ENCODE measurements at places on chromosomes 2 and 18. TPM values are rescaled to one million over a fixed set of nuclear protein-coding genes. Genes with fewer than 3 reads are reported as not detected.

Gene CTDP1
- total RNA-seq = 21.6 TPM

Gene CMPK2
- 4.2 TPM for total RNA-seq

Gene FBXO48
- 0.90 TPM for total RNA-seq

Gene RAX
- not detected for total RNA-seq

Gene GCKR
- 2.0 TPM for total RNA-seq

Gene NEB
- total RNA-seq = 7,790 TPM

Gene GPR45
- not detected for total RNA-seq

Gene SNORC
- 0.57 TPM for total RNA-seq

Gene EPC2
- total RNA-seq = 21.4 TPM

Gene ITPRIPL1
- 0.42 TPM for total RNA-seq

Gene NYAP2
- total RNA-seq = 0.75 TPM

Gene MAP3K19
- not detected for total RNA-seq

Gene STPG4
- total RNA-seq = not detected

Gene OXER1
- total RNA-seq = 0.32 TPM

Gene PFN4
- 0.45 TPM for total RNA-seq

- DNase-seq = no peak
Measured at GRCh38 chr2:32614084-32614483, 13.8 kb upstream of the TTC27 start.

- peak; percentile 63 for DNase-seq
Measured at GRCh38 chr2:795531-796041, 118.4 kb upstream of the TMEM18 start.

- DNase-seq = no peak
Measured at GRCh38 chr2:160388464-160389263, 104.9 kb downstream of the RBMS1 start.

DNA sequence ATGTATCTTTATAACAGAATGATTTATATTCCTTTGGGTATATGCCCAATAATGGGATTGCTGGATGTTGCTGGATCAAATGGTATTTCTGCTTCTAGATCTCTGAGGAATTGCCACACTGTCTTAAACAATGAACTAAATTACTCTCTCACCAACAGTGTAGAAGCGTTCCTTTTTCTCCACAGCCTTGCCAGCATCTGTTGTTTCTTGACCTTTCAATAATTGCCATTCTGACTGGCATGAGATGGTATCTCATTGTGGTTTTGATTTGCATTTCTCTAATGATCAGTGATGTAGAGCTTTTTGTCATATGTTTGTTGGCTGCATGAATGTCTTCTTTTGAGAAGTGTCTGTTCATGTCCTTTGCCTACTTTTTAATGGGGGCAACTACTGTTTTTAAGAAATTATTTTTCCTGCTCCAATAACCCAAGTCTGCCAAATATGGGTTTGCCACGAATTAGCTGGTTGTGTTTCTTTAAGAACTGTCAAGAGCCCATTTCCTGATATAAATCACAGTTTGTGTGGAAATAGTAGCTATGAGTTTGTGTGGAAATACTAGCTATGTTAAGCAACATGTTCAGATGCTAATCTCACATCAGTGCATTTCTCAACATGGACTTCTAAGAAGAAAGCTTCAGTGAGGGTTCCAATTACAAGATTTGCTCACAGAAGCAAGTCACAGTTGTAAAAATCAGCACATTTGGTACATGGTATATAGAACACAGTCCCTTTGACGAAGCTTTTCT lies 259.4 kb downstream of the ANAPC1 start:
- no peak for DNase-seq

- DNase-seq = no peak
Measured at GRCh38 chr2:64141674-64142405, 2.4 kb downstream of the PELI1 start.

DNA sequence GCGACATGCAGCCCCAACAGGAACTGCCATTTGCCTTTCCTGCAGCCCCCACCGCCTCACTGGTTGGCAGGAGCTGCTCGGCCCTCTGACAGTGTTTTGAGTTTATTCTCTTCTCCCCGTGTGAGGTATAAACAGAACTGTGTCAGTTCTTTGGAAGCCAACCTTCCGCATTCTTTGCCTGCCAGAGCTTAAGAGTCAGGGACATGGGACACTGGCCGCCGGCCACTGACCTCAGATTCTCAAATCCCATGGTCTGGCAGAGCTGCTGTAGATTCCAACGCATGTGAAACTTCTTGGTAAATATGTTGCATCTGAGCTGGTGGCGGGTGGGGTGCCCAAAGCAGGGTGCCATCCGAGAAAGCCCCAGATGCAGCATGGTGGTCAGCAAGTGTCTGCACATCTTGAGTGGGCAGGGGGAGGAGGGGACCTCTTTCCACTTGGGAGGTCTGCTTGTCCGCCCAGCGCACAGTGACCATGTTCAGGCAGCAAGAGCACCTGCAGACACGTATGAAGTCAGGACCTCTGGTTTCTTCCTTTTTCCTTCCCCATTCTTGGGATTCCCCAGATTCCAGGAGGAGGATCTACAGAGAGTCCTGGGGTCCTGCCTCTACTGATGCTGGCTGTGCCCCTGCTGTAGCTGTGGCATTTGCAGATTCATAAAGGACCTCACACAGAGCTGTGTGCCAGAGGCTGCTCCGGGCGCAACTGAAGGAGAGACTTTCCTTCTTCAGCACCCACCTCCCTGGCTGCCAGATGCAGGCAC lies 23.8 kb downstream of the ASB18 start:
- DNase-seq = peak; percentile 90

- DNase-seq = no peak
Measured at GRCh38 chr18:10488017-10488416, 33.6 kb downstream of the APCDD1 start.

- no peak for DNase-seq
Measured at GRCh38 chr2:102258386-102259074, 52.8 kb upstream of the IL1RL1 start.

GRCh38 chr2:105294844-105295481 lies 34.6 kb downstream of the TGFBRAP1 start:
- DNase-seq = no peak

- no peak for DNase-seq
Measured at GRCh38 chr2:129481306-129482219, 497.9 kb upstream of the RAB6C start.

GRCh38 chr2:210445116-210445707 lies 31.3 kb downstream of the LANCL1 start:
- DNase-seq = no peak

GRCh38 chr2:205698286-205699268 lies 16.3 kb downstream of the NRP2 start:
- DNase-seq = no peak

- DNase-seq = no peak
Measured at GRCh38 chr2:170818036-170818751, 1.5 kb downstream of the GAD1 start.

GRCh38 chr2:152334701-152335015 lies 316 bp upstream of the FMNL2 start:
- DNase-seq = no peak

- DNase-seq = no peak
Measured at GRCh38 chr2:201415149-201415548, 36.1 kb downstream of the TRAK2 start.

DNA sequence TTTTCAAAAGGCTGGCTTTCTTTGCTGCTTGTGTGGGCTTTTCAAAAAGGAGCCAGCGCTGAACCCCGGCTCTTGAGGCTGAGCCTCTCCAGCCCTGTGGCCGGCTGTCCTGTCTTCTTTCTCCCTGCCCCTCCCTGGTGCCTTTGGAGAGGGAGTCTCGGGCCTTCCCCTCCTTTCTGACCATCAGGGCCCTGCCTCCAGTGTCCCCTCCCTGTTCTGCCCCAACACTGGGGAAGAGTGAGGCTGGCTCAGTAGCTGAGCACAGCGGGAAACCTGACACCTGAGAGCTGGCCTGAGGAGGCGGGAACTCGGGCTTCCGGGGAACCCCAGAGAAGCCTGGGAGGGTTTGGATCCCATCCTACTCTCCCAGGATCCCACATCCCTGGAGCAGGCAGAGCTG lies 232.1 kb downstream of the LOXHD1 start:
- no peak for DNase-seq

DNA sequence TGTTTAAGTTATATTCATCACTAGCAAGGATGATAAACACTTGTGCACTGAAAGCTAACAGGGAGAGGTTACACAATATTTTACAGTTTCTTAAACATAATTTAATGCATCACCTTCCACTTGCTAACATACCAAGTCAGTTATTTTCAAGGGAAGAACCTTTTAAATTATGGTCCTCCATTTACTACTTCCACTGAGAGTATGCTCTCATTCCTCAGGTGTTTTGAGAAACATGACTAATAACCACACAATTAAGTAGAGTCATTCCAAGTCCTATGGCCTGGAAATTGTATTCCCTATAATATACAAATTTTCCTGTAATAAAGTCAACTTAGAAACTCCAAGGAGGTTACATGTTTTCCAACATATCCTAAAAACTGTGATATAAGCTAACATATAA lies 152.3 kb upstream of the STON1 start:
- DNase-seq = no peak

GRCh38 chr2:194495046-194495445 lies 1162.0 kb upstream of the SLC39A10 start:
- DNase-seq = no peak

- DNase-seq = no peak
Measured at GRCh38 chr2:145725876-145726275, 1206.0 kb upstream of the ZEB2 start.

GRCh38 chr18:2387588-2387987 lies 183.7 kb downstream of the METTL4 start:
- no peak for DNase-seq

DNA sequence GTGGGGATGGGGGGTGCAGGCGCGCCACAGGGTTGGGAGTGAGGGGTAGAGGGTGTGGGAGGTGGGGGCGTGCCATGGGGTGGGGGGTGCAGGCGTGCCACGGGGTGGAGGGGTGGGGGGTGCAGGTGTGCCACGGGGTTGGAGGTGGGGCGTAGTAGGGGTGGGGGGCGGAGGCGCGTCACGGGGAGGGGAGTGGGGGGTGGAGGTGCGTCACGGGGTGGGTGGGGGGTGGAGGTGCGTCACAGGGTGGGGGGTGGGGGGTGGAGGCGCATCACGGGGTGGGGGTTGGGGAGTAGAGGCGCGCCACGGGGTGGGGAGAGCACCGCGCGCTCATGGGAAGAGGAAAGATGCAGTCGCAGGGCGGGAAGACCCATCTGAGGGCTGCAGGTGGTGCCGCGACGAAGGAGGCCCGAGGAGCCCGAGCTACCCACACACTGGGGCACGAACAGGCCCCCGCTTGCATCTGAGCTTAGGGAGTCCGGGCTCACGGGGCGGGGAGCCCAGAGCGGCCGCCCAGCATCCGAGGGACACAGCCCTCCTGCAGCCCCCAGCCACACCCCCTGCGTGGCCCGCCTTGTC lies 37.5 kb downstream of the SNED1 start:
- DNase-seq = no peak

- DNase-seq = no peak
Measured at GRCh38 chr2:3349211-3349693, 28.4 kb downstream of the EIPR1 start.

- DNase-seq = no peak
Measured at GRCh38 chr2:3638456-3638810, 19.6 kb upstream of the ALLC start.
